NCI-H510A treated with DMSO at 0.1 percent for 48 hours (cell line): ENCODE measurements at places on chromosomes 6 and 20.

GRCh38 chr6:127608554-127609270 is 31.7 kb downstream of the C6orf58 start:
- no peak for DNase-seq

- DNase-seq, result no peak
Observed at GRCh38 chr20:18705490-18705889, 108.1 kb upstream of the SCP2D1 start.

DNA sequence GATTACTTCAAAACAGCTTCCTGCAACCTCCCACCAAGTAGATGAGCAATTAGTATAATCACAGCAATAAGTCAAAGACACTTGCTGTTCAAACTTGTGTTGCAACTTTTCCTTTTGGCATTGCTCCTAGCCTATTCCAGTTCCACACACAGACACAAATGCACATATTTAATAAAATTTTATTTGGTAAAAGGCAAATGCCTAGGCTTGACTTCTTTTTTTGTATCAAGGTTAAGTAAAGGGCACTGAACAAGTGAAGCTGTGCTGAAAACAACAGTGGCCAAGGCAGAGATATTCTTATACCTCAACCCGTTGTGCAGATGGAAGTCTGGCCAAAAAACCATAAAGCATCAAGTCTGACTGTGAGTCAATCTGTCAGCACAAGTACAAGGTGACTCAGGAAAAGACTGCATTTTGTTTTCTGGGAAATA is 708.4 kb upstream of the CITED2 start:
- no peak for DNase-seq

- no peak for DNase-seq
Observed at GRCh38 chr6:45645302-45645701, 267.6 kb upstream of the SUPT3H start.

GRCh38 chr6:16854986-16855385 is 93.7 kb upstream of the ATXN1 start:
- no peak for DNase-seq

DNA sequence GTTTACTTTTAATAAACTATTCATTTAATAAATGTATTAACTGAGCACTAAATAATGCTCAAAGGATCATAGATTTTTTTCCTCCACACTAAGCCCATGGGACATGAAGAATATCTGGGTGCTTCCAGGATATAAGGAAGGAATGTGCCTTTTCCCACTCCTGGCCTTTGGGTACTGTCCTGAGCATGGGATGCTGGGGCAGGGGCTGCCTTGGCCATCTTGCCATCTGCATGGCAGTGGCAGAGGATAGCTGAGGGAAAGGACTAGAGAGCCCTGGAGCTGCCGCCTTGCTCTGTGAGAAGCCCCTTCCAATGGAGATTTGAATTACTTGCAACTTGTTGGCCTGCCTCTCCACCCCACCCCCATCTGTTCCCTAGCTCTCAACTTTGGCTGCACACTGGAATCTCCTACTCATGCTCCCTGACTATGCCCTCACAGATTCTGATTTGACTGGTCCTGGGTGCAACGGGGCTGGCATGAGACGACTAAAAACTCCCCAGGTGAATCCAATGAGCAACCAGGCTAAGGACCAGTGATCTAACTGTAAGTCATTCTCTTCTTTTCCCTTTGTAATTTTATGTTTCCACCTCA is 15.6 kb downstream of the DDRGK1 start:
- DNase-seq, result no peak

GRCh38 chr6:6007366-6008088 is 802 bp upstream of the NRN1 start:
- peak; percentile 34 for DNase-seq

DNA sequence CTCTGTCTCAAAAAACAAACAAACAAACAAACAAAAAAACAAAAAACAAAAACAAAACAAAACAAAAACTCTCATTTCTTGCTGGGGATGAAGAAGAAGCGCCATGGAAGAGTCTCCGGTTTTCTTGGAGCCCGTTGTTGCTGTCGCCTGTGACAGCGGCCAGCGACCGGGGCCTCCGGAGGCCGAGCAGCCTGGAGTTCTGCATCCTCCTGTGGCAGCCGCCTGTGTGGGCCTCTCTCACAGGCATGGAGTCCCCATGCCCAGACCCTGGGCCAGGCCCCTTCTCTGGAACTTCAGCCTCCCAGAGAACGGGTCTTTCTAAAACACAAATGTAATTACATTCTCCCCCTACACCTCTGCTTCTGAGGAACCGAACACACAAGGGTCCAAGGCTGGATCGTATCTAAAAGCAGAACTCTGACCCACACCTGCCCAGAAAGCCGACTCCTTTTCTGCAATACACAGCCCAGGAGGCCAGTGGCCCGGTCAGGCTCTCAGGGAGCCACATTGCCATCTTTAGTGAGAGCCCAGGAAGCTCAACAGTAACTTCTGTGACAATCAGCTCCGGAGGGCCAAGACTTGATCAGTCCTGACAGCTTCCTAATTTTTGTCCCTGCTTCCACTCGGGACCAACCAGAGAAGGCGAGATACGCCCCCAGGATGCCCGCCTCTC is 18.5 kb downstream of the DACT2 start:
- DNase-seq, result no peak

GRCh38 chr20:53070706-53071392 is 98.7 kb downstream of the TSHZ2 start:
- DNase-seq, result no peak
